ENCODE measurements at places on chromosomes 7 and 10. TPM values are rescaled to one million over a fixed set of nuclear protein-coding genes. Genes with fewer than 3 reads are reported as not detected.

DNA sequence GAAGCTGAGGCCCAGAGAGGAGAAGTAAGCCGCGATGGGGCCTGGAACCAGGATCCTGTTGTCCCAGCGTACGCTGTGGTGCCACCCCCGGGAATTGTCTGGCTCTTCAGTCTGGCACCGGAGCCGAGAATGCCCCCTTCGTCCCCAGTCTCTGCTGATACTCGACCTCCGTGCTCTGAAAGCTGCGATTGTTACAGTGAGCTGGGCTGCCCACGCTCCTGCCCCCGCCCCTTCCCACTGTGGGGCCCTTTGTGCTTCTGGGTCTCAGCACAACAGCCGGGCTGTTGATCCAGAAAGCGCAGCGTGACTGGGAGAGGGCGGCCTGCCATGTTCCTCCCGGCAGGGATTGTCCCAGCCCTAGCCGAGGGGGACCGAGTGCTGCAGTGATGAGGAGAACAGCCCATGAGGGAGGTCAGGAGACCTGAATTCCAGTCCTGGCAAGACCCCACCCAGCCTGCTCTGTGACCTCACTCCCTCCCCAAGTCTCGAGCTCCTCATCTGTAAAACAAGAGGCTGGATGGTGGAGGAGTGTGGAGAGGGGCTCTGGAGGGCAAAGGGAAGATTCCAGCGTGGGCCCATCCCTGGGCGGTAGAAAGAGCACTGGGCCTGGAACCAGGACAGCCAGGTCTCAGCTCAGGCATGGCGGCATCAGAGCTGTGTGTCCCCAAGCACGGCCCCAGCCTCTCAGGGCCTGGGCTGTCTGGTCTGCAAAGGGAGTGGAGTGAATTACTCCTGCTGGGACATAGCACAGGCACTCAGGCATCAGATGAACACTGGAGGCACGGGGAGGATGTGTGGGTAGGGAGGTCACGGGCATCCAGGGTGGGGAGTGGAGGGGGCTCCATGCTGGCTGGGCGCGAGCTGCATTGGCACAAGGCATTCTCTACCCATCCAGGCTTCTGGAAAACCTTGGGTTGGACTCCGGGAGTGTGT lies 43.6 kb downstream of the TSPAN15 start:
- H3K27me3 ChIP-seq: no peaks in the 10 kb centered on the region
- no peak overlapping the region for H3K27ac ChIP-seq
- no peaks in the 10 kb centered on the region for H3K4me1 ChIP-seq

DNA sequence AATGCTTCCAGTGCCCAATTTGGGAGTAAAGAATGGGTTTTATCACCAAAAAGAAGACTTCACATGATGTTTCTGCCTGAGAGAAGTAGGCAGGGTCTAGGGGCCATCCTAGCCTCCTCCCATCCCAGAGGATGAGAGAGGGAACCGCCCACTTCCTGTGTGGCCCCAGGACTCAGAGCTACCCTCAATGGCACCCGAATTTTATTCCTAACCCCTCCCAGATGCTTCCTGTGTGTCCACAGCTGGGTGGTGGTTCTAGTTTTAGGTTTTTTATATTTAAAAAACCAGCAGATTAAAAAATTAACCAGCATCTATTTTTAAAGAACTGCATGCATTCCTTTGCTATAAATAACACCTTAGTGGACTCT lies 583.5 kb downstream of the PTPRN2 start:
- peaks cover 3% of the 10 kb centered on the region for H3K27me3 ChIP-seq
- no peaks in the 10 kb centered on the region for H3K36me3 ChIP-seq
- no peak for DNase-seq
- no peaks in the 10 kb centered on the region for H3K4me1 ChIP-seq
- H3K4me3 ChIP-seq: no peak overlapping the region

DNA sequence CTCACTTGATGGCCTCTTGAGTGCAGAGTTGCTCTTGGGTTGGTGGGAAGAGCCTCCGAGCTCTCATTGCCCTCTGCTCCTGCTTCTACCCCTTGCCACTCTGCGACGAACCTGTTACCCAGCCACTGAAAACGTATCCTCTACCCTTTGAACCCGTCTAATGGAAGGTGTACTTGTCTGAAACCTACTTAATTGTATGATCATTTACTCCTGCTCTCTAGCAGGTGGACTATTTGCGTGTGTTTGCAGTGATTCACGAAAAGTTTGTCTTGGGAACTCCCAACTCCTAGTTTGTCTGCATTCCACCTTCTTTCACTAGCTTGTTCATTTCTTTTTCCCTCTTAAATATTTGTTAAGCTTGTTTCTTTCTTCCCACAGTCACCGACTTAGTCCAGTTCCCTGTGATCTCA lies 503 bp downstream of the CROT start:
- no peaks in the 10 kb centered on the region for H3K27me3 ChIP-seq
- H3K4me1 ChIP-seq: peaks cover 3% of the 10 kb centered on the region
- H3K36me3 ChIP-seq: peaks cover 5% of the 10 kb centered on the region
- H3K4me3 ChIP-seq: peak overlapping the region; percentile 65
- H3K27ac ChIP-seq: peak overlapping the region; percentile 77

ATP6V0E2 gene
- 33.8 TPM for polyA plus RNA-seq

RSBN1L gene
- polyA plus RNA-seq: 6.5 TPM
